Heart right ventricle (tissue), 16 donors: ENCODE measurements at places on chromosomes 2 and 18. TPM values are rescaled to one million over a fixed set of nuclear protein-coding genes. Genes with fewer than 3 reads are reported as not detected.

Gene ALPP
- polyA plus RNA-seq, result not detected

DNA sequence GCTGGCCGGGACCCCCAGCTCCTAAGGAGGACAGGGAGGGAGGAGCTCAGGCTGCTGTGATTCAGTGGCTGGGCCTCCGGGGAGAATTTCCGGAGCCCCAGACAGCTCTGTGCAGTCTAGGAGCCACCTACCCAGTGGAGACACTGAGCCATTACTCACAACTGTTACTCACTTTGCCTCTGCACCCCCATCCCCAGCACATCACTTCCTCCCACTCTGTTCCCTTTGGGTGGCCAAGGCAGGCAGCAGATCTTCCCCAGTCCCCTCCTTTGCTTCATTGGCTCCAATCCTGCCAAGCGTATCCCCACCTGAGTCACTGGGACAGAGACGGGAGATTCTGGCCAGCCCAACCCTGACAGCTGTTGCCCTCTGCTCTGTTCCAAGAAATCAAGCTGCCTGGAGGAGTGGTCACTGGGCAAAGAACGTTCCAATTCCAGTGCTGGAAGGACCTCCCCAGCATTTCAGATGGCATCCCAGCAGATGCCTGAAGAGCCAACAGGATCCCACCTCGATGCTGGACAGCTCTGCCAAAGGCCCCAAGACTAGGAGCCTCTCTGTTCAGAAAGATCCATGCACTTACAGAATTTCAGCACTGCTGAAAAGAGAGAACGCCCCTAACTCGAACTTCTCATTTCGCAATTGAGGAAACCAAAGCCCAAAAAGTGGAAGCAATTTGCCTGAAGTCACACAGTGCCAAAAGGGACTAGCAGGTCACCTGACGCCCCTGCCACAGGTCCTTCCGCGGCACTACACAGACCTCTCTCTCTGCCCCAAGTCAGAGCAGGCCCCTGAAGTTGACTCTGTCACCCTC lies 68.3 kb downstream of the TNS1 start:
- no peak for DNase-seq

Gene RNF152
- 2.7 TPM for polyA plus RNA-seq

Gene PRSS56
- 0.15 TPM for polyA plus RNA-seq

GRCh38 chr18:75474332-75474731 lies 46.8 kb upstream of the SMIM21 start:
- no peak for DNase-seq

Gene SOX11
- 0.33 TPM for polyA plus RNA-seq

- no peak for DNase-seq
Measured at GRCh38 chr2:207469943-207470729, 59.6 kb upstream of the CREB1 start.

DNA sequence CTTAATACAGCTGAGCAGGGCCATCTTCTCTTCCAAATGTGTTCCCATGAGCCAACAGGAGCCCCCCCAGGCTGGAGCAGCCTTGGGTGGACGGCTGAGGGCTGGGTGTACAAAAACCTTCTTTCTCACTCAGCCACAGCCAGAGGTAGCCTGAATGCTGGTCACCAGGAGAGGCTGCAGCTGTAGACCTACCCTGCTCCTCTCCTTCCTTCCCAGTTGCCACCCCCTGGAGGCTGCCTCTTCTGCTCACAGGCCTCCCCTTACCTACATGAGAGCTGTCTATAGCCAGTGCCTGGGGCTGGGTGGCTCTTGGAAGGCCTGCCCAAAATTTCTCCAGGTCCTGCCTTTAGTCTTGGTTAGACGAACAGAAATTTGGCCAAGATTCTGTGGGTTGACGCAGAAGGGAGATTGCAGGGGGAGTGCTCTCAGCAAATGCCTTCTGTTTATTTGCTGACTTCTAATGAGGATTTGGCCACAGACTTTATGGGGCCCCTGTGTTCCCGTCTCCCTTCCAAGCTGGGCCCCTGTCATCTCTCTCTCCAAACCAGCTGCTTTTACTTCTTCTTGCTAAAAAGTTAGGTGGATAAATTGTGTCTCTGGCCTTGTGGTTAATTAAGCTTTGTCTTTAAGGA lies 18.3 kb downstream of the CELF4 start:
- DNase-seq, result no peak

DNA sequence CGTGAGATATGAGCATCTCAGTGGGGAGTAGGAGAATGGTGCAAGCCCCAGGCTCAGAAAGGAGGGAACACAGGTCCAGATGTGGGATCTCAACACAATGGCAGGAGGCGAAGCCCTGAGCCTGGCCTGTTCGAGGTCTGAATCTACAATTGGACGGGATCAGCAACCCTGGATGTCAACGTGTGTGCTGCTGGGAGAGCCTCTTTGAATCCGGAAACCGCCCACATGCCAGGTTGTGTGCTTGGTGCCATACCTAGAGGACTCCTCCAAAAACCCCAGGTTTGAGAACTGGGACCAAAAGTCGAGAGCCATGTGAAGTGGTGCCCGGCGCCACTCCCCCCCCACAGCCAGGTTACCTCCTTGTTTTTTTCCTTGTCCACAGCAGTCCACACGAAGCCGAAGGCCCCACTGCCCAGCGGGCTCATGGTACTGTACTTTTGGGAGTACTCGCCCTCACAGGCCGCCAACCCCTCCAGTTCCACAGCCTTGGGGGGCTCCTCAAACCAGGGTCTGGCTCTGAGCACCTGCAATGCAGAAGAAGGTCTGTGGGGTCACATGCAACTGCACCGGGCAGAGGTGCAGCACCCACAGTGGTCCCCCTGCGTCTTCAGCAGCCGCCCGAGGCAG lies 20.4 kb upstream of the MTERF4 start:
- DNase-seq, result no peak

- no peak for DNase-seq
Measured at GRCh38 chr2:109560265-109560664, 53.5 kb downstream of the SEPTIN10 start.

Gene CHAC2
- polyA plus RNA-seq, result 2.0 TPM

DNA sequence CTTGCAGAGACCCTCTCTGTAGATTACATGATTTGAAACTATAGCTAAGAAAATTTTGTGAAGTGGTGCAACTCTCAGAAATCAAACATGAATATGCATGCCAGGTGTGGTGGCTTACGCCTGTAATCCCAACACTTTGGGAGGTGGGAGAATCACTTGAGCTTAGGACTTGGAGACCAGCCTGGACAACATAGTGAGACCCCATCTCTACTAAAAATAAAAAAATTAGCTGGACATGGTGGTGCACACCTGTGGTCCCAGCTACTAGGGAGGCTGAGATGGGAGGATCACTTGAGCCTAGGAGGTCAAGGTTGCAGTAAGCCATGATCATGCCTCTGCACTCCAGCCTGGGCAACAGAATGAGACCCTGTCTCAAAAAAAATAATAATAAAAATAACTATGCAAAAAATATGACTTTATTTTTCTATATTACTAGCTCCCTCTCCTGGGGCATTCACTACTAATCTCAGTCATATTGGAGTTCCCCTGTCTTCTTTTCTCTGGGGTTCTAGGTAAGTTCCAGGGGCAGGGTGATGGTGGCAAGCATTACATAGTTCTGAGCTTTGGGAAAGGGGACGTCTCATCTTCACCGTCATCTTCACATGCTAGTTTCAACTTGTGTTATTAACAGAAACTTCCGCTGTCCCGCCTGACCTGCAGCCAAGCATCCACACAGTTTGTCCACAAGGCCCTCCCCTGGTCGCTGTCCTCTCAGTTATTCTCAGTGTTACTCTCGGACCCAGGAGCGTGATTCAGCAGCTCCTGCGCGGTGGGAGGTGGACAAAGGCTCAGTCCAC lies 96.8 kb upstream of the MBOAT2 start:
- DNase-seq, result no peak

Gene PREPL
- polyA plus RNA-seq, result 8.5 TPM
